ENCODE measurements at places on chromosomes 7 and 10.

- no peak for DNase-seq
These were observed 70.3 kb downstream of the PON1 start for GRCh38 chr7:95253986-95254385.

DNA sequence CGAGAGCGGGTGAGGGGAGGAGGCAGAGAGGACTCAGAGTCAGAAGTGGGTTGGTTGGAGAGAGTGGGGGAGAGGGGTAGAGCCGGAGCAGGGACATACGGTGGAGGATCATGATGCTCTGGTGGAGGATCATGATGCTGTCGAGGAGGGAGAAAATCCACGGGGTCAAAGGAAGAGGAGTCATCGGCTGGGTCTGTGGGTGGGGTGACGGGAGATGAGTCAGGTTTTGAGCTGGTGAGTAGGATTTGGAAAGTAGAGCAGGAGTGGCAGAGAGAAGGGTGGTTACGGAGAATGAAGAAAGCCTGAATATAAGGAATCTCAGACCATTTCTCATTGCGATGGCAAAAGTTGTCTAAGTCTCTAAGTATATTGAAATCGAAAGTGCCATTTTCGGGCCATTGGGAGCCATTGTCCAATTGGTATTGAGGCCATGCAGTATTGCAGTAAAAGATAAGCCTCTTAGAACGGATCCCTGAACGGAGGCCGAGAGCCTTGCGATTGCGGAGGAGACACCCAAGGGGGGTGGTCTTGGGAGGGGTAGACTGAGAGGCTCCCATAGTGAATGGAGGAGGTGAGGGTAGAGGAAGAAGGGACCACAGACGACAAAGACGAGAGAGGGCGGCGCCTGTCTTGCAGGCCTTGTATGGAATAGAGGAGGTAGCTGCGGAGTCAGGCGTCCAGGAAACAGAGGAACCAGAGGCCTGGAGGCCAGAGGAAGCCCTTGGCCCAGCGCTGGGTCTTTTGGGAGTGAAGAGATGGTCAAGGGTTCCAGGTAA lies 23.8 kb downstream of the SCIN start:
- no peak for DNase-seq

- peak; percentile 35 for DNase-seq
These were observed 755 bp downstream of the FAM171A1 start for GRCh38 chr10:15370212-15370855.

GRCh38 chr10:71921324-71922027 lies 42.7 kb upstream of the CHST3 start:
- peak; percentile 32 for DNase-seq

GRCh38 chr10:87740254-87740655 lies 77.8 kb downstream of the ATAD1 start:
- DNase-seq, result peak; percentile 70

DNA sequence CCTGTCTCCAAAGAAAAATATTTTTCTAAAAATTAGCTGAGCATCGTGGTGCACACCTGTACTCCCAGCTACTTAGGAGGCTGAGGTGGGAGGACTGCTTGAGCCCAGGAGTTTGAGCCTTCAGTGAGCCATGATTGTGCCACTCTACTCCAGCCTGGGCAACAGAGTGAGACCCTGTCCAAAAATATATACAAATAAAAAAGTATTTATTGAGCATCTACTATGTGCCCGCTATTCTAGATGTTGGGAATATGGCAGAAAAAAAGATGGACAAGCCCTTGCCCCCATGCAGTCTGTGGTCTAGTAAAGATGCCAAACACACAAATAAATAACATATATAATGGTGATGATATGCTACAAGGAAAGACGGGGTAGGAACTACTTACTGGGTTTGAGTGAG lies 4.3 kb upstream of the STX1A start:
- DNase-seq, result no peak

Data from EH (cell line).